ENCODE measurements at places on chromosomes 5 and 9.

GRCh38 chr9:14661421-14662059 lies 31.7 kb downstream of the ZDHHC21 start:
- no peak for DNase-seq

GRCh38 chr5:134989266-134989830 lies 21.6 kb downstream of the CATSPER3 start:
- no peak for DNase-seq

DNA sequence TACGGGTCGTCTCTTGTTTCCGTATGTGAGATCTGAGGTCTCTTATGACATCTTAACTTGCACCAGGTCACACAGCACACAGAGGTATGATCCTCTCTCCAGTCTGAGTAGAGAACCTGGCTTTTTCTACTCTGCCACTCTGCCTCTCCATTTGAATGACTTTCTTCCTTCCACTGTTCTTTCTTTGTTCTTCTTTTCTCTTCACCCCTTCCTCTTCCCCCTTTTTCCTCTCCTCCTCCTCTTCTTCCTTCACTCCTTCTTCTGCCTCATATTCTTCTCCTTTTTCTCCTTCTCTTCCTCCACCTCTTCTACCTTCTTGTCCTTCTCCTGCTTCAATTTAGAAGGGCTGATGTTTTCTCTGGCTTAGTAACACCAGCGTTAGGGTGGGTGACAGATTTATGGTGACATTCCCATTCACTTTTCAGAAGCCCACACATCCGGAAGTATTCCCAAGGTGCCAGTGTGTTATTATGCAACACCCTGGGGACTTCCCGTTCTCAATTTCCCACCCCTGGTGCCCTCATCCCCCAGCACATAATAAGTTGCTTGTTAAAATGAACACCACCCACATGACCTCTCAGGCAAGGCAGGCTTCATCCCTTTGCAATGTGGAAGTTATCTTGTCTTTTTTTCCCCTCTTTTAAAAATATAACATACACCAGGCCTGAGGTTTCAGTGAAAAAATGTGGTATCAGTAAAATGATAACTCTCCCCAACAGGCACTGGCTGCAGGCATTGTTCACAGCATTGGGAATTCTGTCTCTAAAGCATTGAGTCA lies 122.0 kb downstream of the PAPPA start:
- DNase-seq, result no peak

DNA sequence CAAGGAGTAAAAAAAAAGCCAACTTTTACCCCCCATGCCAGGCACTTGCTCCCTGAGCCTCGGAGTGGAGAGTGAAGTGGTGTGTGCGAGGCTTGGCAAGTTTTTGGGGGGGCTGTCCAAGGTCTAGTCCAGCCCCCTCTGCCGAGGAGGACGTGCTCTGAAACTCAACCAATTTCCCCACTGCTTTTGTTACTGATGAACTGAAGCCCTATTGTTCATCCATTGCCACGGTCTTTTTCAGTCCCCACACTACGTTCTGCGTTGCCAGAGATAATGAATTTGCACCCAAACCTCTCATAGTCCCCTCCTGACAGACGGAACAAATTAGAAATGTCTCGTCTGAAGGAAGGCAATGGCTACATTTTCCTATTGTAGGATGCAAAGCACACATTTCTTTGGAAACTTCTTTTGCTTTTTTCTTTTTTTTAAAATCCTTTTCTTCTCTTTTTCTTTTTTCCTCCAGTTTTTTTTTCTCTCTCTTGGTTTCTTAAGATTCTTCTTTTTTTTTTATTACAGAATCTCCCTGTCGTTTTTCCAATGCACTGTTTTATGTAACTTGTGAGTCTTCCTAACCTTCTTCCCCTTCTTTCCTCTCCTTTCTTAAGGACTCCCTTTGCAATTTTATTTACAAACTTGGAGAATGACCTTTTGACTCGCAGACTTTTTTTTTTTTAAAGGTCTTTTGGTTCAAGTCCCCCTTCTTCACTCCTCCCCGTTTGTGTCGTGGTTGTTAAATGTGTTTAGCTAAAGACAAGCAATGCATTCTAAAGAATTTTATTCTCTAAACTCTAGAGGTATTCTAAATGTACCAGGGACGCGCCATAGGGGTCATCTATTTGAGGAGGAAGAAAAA lies 209.5 kb downstream of the MEF2C start:
- no peak for DNase-seq

DNA sequence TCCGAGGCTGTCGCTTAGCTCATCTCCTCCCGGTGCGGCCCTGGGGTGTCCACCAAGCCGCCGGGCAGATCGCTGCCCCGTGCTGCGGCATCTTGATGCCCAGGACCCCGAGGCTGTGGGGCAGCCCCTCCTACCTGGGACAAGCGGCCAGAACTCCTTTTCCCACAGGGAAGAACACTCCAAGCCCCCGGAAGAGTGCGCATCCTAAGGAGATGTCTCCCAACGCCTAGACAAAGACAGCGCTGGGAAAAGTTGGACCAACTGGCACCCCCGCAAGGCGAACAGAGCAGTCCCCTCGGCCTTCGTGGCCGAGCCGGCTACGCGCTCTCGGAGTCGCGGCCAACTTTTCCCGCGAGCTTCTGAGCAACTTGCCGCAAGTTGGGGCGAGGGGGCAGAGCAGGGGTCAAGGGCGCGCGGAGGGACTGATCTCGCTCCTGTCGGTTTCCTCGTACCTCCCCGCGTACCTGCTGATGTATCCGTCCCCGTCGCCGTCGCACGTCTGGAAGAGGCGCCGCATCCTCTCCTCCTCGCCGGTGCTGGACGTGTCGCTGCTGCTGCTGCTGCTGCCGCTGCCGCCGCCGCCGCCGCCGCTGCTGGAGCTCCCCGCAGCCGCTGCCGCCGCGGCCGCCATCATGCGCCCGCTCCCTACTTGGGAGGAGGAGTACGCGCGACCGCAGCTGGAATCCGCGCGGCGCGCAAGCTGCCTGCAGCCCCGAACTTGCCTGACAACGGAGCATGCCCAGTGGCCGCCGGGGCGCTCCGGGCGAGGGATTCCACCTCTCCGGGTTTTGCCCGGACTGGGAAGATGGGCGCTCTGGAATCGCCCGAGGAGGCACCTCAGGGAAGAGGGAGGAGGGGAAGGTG lies at the start of gene MCC:
MCC (minus strand) TSS at position 673 of the 864 bp plus-strand sequence.
- DNase-seq, result no peak

DNA sequence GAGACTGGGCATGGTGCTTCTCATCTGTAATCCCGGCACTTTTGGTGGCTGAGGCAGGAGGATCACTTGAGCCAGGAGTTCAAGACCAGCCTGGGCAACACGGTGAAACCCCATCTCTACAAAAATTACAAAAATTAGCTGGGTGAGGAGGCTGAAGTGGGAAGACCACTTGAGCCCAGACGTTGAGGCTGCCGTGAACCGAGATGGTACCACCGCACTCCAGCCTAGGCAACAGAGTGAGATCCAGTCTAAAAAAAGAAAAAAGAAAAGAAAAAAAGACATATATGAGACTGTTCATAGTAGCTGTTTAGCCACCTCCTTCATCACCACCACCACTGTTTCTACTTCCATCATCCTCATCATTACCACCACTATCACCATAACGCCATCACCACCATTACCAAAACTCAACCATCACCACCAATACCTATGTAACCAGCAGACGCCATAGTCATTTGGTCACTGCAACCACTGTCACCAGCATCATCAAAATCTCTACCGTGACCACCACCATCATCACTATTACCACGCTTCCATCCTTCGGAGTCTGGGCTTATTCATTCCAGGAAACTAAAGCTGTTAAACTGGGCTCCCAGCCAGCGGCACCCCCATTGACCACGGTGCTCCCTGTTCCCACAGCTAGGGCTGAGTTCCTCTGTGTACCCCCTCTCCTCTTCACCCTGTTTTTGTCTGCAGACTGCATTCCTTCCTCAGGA lies 8.4 kb upstream of the KIF12 start:
- DNase-seq, result no peak

GRCh38 chr5:149166128-149166527 lies 24.8 kb downstream of the ABLIM3 start:
- no peak for DNase-seq

DNA sequence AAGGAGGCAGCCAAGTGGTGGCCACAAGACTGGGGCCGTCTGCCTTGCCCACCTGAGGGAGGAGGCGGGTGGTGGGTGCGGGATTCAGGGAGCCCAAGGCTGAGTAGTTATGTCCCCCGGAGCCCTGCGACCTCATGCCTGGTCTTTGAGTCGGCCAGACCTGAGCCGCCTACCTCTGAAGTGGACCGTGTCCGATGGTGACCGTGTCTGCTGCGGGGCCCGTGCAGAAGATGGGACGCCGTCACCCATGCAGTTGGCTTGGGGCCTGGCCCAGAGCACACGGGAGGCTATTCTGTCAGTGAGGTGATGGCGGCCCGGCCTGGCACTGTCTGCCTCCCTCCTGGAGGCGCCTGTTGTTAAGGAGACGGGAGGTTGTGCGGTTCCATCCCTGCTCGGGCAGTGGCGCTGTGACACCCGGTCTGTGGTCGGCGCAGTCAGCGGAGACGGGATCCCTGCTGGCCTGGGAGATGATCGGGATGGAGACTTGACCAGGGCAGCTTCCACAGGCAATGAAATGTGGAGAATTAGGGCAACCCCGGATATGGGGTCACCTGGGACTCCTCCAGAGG lies 62.5 kb upstream of the FCN2 start:
- no peak for DNase-seq

DNA sequence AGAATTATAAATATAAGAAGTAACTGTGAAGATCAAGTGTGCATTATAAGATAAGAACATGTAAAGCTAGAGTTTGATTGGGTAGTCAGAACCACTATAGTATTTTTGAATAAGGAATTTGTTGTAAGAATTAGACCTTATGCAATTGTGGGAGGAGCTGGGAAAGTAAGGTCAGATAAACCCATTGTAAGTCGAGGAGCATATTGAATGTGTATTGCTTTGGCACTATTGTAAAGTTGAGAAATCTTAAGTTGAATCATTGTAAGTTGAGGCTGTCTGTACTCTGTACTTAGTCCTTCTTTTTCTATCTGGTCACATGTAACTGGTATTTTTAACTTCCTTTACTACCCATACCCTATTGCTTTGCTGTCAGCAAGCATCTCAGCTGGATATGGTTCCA lies 158.7 kb downstream of the CCDC171 start:
- no peak for DNase-seq

GRCh38 chr9:18698992-18699391 lies 225.0 kb downstream of the ADAMTSL1 start:
- DNase-seq, result no peak

DNA sequence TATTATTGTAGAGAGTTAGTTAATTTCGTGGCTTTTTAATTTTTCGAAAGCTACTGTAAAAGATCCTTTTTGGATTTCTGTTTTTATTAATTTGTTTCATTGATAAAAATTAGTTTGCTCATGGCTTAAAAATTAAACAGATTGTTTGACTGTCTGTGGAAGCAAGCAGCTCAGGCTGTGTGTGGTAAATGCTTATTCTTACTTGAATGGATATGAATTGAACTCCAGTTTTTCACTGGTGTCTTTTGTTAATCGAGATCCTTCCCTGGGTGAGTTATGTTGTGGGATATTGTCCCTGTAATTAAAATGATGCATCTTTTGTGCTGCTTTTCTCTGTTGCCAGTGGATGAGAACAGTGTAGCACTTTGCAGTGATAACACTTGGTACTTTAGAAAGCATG lies 75.3 kb downstream of the PIK3R1 start:
- no peak for DNase-seq

DNA sequence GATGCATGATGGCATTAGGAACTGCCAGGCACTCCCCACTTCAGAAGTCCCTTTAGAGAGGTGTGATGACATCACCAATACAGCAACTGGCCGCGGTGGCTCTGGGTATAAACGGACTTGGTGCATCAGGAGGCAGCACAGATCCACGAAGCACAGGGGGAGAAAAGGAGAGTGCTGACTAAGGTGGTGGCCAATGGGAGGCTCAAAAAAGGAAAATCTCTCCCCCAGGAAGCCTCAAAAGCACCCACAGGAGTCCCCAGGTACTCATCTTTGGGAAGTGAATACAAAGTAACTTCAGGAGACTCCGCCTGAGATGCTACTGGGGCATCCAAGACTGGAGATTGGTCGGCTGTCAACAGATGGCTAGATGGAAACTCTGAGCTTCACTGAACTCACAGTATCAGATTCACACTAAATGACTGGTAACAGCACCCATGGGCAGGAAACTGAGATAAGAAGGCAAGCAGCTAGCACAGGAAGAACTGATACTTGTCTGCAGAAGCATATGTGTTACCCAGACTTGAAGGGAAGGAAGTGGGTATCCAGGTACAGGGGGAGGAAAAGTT lies 7.6 kb downstream of the TTC39B start:
- DNase-seq, result no peak

GRCh38 chr5:1938310-1939000 lies 55.7 kb upstream of the IRX4 start:
- DNase-seq, result no peak

DNA sequence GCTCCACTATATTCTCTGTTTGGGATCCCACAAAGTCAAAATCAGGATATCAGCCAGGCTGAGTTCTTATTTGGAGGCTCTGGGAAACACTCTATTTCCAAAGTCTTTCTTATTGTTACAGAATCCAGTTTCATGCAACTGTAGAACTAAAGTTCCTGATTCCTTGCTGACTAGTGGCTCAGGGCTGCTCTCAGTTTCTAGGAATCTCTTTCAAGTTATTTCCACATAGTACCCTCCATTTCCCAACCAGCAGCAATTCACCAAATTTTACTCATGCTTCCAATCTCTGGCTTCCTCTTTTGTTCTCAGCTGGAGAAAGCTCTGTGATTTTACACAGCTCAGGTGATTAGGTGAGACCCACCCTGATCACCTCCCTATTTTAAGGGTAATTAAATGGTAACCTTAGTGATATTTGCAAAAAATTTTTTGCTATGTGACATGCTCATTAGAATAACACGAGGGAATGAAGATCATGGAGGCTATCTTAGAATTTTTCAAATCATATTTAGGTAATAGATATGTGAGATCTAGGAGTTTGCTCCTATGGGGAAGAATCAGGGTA lies 794.9 kb upstream of the ARRDC3 start:
- no peak for DNase-seq

DNA sequence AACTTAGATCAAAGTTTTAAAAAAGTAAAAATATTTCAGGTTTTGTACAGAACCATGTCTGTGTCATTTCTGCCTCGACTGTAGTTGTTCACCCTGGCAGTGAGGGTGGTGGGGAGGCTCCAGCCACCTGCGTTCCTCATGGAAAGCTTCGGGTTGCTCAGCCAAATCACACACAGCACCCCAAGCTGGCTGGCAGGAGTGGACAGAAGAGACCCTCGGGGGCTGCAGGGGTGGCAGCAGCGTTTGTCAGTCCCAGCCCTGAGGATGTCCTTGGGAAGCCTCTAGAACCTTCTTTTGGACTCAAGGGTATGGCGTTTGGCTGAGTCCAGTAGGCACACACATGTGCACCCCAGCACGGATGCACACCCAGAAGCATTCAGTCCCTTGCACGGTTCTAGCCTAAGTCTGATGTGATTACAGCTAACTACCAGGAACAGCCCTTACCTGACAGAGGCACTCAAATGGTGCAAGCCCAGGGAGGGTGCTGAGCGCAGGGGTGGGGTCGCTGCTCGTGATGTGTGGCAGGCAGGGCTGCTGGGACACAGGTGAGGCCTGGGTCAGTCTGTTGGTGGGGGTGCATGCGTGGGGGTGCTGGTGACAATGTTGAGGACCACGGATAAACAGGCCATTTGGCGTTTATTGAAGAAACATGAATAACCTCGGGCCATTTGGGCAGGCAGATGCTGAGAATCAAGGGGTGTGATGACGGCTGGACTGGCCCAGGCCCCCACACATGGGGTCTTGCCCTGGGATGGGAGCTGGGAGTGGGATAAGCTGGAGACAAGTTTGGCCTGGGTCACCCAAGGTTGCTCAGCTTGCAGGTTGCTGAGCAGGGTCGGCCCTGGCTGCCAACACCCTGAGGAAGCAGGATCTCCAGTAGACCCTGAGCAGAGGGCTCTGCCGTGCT lies 103.4 kb downstream of the PHF2 start:
- no peak for DNase-seq

Measured in stimulated activated CD8-positive, alpha-beta memory T cell treated with anti-CD3 and anti-CD28 coated beads, Interleukin-7, amount 100 ng/mL, for 1 hour (primary cell).